ENCODE measurements at places on chromosomes 13 and 19.

GRCh38 chr19:44658069-44658733 lies 13.1 kb upstream of the CEACAM19 start:
- no peak for DNase-seq

GRCh38 chr13:99730403-99730802 lies 229.1 kb downstream of the TM9SF2 start:
- no peak for DNase-seq

DNA sequence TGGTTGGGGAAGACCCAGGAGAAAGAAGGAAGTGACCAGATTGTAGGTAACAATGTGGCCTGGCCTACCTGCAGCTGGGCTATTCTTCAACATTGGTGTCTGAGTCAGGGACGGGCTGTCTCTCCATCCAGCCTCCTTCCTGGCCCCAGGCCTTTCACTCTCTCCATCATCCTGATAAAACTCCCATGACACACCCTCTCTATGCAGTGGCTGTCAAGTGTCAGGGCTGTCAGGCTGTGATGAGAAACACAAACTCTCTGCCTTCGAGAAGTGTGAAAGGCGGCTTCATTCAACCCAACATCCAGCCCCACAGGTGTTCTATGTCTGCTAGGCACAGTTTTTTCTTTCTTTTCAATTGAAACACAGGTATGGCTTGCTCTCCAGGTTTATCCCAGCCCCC lies 153.3 kb upstream of the VSTM2B start:
- DNase-seq: no peak

DNA sequence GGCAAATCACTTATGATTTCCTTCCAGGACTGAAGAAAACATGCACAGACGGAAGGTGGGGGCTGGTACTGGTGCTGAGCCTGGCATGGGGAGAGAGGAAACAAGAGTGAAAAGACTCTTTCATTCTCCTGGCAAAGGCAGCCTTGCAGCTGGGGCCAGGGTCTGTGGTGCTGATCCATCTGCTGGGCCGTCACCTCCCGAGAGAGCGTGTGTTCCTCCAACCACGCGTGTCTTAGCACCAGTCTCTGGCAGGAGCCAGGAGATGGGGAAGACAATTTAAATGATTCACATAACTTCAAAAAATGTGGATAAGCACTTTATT lies 23.9 kb upstream of the SPART start:
- no peak for DNase-seq

GRCh38 chr19:48365602-48366001 lies 1.4 kb downstream of the SYNGR4 start:
- DNase-seq: no peak

DNA sequence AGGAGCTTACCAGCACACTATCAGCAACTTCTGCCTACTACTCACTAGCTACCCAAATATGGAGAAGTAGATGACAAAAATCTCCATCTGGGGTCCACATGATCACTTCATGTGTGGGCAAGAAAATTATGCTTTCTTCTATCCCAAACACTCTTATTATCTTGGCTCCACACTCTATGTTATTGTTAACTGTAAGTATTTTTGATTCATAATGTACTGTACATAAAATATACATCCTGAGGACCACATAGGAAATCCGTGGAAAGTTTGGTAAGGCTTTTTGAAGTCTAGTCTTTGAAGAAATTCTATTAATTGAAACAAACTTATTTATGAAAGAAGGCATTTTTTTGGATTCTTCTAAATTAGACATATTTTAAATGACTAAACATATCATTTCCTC lies 378.8 kb downstream of the DACH1 start:
- no peak for DNase-seq

DNA sequence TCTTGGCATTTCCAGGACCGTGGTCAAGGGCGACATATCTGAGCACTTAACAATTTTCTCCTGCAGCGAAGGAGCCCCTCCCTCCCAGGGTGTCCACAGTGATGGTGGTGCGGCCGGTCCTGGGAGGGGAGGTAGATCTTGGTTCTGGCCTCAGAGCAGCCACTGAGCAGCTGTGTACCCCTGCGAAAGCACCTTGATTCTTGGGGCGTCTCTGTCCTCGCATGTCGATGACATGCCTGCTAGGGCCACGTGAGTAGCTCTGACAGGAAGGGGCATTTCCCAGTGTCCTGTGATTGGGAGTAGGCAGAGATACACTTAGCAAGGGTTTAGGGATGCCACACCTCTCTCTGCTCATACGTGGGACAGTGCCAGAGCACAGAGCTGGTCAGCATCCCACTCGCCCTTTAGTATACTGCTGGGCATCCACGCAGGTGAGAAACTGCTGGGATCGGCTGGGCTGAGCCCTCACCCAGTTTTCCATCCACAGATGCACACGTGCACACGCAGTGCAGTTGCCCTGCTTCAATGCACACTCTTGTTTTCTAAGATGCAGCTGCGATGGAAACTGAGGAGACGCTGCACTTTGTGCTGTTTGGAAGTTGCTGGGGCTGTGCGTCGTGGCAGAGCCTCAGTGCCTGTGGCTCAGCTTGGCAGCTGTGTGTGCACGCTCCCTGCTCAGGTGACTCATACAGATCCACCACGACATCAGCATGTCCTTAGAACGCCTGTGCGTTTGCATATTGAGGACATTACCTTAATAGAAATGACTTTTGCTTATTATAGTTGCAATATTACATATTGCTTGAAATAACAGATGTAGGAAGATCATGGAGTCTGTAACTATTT lies 66.8 kb downstream of the TEX29 start:
- no peak for DNase-seq

DNA sequence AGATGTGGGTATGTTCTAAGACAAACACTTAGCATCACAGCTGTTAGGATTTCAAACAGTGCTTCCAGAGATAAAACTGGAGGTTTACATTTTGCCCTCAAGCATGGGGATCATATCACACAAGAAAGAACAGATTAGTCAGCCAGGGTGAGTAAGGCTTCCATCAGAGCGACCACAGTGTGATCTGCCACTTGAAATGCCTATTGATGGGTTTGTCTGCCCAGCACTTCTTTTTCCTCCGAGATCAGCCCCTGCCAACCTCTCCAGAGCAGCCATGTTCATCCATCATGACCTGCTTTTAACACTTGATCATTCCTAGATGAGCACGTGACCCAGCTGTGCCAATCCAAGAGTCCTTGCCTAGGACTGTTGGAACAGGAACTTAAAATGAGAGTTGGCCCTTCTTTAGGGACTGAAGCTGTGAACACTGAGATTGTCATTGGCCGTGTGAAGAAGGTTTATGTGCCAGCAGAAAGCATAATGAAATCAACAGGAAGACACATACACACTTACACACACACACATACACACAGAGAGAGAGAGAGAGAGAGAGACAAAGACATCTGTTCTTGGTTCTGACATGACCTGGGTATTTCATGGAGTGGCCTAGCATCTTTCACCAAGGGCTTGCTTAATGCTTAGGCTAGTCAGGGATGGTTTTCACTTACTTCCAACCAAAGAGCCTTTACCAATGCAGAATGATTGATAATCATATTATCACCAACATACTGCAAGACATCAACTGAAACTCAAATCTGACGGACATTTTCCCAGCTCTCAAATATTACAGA lies 5.2 kb upstream of the CEBPG start:
- DNase-seq: no peak

DNA sequence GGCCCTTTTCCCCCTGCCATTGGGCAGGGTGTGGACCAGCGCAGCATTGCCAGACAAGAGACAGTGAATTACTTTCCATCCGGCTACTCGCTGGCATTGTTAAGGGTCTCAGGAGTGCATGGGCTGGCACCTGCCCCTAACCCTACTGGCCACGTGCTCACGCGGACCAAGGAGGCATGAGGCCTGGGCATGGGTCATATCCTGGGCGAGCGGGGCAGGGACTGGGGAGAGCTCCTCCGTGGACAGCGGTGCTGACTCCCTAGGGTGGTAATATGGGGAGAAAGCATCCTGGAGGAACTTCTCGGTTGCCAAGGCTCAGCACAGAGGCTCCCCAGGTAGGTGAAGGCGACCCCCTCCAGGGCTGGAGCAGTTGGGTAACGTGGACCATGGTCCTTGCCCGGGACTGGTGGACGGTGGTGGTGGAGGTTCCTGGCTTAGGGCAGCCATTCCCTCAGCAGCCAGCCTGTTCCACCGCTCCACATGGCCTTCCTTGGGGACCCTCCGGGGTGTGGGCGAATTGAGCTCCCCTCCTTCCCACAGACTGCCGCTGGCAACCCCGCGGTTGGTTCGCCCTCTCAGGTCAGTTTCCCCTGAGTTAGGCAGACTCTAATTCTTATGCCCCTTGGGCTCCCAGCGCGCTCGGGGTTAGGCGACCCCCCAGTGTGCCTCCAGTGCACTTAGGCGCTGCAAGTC lies 465.1 kb downstream of the SLITRK5 start:
- DNase-seq: no peak

DNA sequence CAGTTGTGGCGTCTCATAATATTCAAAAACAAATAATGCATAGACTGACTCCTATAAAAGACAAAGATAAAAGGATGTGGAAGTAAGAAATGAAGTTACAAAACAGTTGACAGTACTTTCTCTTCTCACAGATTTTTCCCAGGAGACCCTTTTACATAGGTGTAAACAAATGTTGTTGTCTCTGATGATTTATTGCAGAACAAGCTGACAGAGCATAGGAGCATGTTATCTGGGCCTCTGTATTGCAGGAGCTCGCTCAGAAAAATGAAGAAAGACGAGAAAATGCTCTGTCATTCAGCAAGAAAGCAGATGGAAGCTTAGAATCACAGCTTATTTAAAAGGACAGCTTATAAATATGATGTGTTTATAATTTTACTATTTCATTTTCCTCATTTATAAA lies 353.6 kb upstream of the GPC6 start:
- no peak for DNase-seq

GRCh38 chr19:17529239-17530158 lies 18.1 kb downstream of the PGLS start:
- DNase-seq: no peak

DNA sequence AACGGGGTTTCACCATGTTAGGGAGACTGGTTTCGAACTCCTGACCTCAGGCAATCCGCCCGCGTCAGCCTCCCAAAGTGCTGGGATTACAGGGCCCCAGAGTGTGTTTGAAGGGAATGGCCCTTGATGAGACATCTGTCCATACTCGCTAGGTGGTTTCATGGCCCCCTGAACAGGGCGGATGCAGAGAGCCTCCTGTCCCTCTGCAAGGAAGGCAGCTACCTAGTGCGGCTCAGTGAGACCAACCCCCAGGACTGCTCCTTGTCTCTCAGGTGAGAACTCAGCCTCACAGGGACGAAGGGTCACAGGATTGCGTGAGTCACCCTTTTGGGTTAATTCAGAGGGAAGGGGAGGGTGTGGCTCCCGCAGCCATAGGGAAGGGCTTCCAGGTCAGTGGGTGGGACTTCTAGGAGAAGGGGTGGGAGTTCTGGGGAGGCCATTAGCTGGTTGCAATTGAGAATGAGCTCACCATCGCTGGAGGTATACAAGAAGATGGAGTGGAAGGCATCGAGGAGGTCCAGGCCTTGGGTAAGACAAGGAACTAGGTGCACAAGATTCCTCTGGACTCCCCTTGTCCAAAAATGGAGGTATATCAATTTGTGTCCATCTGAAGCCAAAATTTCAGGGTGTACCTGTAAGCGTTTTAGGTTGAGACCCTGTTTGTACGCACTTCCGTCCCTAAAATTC lies 9.2 kb downstream of the SHD start:
- no peak for DNase-seq

DNA sequence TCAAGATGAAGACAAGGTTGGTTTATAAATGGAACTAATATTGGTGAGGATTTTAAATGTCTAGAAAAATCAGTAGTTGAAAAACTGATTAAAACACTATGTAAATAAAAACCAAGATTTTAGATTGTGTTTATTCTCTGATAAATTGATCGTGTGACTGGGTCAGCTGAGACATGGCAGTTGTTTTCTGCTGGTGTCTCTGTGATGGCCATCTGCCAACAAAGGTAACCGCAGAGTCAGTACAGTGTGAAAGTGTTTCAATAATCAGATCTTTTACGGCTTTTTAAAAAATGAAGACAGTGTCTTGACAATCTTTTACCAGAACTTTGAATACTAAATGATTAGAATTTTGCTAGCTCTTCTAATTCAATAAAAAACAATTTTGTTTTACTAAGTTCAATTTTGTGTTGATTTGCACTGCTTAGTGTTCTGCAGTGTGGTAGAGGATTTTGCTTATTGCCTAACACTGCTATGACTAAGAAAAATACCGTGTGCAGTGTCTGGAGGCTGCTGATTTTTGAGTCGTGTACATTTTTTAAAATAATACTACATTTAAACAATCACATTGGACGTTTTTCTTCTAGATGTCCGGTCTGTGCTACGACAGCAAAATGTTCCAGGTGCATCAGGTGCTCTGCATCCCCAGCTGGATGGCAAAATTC lies 32.7 kb upstream of the GPR183 start:
- DNase-seq: no peak

DNA sequence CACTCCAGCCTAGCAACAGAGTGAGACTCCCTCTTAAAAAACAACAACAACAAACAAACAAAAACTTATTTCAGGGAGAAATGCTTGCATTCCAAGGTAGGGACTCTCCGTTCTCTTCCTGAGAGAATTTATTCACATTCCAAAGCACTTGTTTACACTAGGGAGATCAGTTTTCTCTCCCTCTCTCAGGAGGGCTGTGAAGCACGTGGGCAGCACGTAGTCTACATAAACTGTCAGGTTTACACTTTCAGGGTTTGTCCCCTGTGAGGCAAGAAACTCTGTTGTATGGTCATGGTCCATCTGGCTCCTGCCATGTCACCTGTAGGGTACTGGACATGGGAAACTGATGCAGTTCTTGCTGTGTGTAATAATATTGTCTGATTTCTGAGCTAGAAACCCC lies 31.6 kb downstream of the WDR87 start:
- DNase-seq: no peak

GRCh38 chr13:50919277-50919676 lies 9.7 kb downstream of the RNASEH2B start:
- no peak for DNase-seq

GRCh38 chr13:95243207-95243606 lies 58.0 kb downstream of the ABCC4 start:
- no peak for DNase-seq

GRCh38 chr19:287381-287871 lies 3.8 kb downstream of the PLPP2 start:
- DNase-seq: no peak
